ENCODE measurements at places on chromosomes 7 and 10. TPM values are rescaled to one million over a fixed set of nuclear protein-coding genes. Genes with fewer than 3 reads are reported as not detected.

ARHGAP22 gene
- total RNA-seq = 10.4 TPM

- no peak for DNase-seq
- no peaks in the 10 kb centered on the region for H3K4me1 ChIP-seq
- no peak overlapping the region for H3K4me3 ChIP-seq
These were observed 140.1 kb downstream of the REEP3 start for GRCh38 chr10:63661347-63661746.

DNA sequence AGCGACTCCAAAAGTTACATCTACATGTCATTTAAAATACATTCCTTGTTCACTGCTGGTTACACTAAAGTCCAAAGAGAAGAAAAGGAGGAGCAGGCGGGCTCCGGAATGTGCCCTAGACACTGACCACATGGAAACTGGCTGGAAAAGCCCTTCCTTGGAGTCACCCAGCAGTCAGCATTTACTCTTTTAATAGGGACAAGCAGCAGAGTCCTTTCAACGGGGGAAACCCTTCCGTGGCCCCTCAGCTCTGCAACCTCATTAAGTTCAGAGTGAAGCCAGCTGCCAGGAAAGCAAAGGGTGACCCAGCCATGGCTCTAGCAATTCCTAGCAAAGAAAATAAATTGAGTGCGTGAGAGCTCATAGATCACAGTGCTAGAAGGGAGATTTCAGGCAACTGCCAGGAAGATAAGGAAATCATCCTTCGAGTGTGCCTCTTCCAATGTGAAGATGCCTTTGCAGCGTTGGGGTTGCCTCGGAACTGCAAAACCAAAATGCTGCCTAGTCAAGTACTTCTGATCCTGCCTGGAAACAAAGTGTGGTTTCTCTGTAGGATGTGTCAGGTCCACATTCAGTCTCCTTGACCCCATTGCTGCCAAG is 101.6 kb downstream of the SORBS1 start:
- peaks cover 5% of the 10 kb centered on the region for H3K4me1 ChIP-seq
- H3K27ac ChIP-seq = no peak overlapping the region
- no peak for DNase-seq
- no peak overlapping the region for H3K4me3 ChIP-seq

DNA sequence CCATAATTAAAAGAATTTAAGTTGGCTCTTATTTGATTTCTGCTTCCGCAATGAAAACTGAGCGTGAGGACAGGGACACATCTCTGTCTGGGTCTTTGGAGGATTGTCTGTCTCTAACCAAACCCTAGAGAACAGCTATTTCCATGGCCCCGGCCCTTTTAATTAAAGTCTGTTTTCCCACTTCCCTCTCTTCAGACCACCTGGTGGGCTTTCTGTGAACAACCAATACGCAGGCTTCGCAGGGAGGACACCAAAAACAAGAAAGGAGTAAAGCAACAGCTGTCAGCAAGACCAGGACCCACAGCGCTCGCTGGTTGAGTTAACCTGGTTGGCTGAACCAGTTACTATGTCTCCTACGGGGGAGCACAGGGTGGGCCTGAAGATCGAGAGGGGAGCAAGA is 217.1 kb upstream of the FRMD4A start:
- no peaks in the 10 kb centered on the region for H3K36me3 ChIP-seq
- peak overlapping the region; percentile 89 for H3K27ac ChIP-seq
- no peak for DNase-seq
- H3K27me3 ChIP-seq = no peaks in the 10 kb centered on the region

ZNF518A gene
- 23.1 TPM for total RNA-seq

DNA sequence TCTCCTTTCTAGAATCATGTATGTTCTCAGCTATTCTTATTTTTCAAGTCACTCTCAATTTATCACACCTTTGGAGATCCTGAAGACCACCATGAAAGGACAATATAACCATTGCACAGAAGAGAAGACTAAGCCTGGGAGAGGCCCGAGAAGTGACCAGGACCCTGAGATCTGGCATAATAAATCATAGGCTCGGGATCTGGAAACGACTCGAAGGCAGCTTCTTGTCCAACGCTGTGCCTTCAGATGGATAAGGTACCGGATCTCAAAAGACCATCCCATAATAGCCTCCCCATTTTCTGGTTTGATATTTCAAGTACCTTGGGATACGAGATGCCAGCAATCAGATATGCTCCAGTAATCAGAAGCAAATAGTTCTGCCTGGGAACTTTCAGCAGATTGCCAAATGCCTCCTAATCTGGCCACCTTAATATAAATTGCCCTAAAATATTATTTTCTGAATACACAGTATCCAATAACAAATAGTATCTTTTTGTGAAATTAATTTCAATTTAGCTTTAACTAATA is 179.2 kb upstream of the ZMIZ1 start:
- no peak overlapping the region for H3K4me3 ChIP-seq
- H3K4me1 ChIP-seq = no peaks in the 10 kb centered on the region
- no peaks in the 10 kb centered on the region for H3K36me3 ChIP-seq
- no peaks in the 10 kb centered on the region for H3K27me3 ChIP-seq

MYO3A gene
- total RNA-seq = 0.21 TPM

- peak overlapping the region; percentile 20 for H3K4me3 ChIP-seq
- no peaks in the 10 kb centered on the region for H3K36me3 ChIP-seq
- H3K27me3 ChIP-seq = peaks cover 56% of the 10 kb centered on the region
- peaks cover 12% of the 10 kb centered on the region for H3K4me1 ChIP-seq
These were observed 4.8 kb downstream of the ELOVL3 start for GRCh38 chr10:102230861-102231356.
